ENCODE measurements at places on chromosomes 2 and 18.

DNA sequence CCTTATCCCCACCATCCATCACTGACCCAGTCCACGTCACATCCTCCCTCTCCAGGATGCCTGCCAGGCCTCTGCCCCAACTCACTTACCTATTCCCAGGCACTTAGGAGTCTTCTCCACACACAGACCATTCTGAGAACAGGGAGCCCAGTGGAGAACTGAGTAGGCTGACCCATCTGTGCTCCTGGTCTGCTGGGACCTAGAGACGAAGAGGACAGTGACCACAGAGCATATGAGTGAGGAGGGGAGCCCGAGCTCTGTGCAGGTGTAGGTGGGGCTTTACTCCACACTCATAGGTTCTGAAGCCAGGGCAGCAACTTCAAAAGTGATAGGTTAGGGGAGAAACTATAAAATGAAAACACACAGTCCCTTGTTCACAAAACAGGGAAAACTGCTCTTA, 130.0 kb downstream of the NDUFA10 start:
- DNase-seq, result no peak

DNA sequence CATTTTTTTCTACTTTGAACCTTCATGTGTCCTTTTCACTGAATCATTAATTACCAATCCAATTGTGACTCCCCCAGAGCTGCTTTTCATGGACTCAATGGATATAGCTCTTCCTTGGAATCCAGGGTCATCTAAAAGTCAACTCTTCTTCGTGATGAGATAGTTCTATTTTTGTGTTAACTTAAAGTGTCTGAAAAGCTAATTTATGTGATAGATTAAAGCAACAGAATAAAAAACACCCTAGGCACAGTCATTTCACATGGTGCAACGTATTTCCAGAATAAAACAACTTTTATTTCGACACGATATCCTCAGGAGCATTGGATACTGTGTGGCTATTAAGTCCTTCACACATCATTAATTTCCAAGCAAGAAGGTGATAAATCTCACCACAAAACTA, 250.6 kb upstream of the SPHKAP start:
- DNase-seq, result no peak

GRCh38 chr2:133247631-133248030, 320.6 kb downstream of the NCKAP5 start:
- DNase-seq, result no peak

GRCh38 chr18:32717126-32717525, 55.7 kb downstream of the KLHL14 start:
- DNase-seq, result no peak

- DNase-seq, result no peak
Measured at GRCh38 chr2:41791523-41791922, 256.3 kb upstream of the PKDCC start.

- no peak for DNase-seq
Measured at GRCh38 chr18:56475250-56475649, 163.1 kb downstream of the TXNL1 start.

GRCh38 chr2:33333433-33333832, 143.0 kb upstream of the RASGRP3 start:
- DNase-seq, result no peak

DNA sequence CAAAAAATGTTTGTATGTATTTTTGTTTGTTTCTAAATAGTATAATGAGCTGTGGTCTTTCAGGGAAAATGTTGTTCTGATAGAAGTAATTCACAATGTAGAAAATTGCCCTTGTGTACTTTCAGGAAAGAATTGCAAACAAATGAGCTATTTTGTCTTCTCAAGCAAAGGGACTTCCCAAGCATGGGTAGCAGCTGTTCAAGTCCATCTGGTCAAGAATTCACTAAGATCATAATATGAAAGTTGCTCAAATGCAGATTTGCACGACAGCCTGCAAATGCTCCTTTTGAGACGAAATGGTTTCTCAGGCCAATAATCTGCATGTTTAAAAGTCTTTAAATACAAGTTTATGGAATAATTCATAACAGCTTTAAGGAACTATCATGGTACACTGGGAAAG, 51.9 kb upstream of the HNMT start:
- no peak for DNase-seq

DNA sequence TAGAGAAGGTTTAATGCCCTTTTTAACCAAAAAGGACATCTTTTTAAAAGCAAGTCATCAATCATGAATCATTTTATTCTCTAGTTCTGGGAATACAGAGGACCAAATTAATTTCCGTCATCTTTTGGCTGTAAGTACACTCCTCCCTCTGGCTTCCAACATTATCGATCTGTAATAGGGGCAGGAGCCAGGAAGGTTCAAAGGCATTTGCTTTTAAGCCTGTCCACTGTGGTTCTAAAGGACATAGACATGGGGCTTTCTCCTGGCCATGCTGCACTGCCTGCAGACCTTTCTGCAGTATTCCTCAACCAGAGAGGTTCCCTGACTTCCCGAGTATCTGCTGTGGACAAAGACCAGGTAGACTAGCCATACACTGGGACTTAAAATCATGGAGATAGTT, 170.5 kb downstream of the MYO5B start:
- DNase-seq, result no peak

DNA sequence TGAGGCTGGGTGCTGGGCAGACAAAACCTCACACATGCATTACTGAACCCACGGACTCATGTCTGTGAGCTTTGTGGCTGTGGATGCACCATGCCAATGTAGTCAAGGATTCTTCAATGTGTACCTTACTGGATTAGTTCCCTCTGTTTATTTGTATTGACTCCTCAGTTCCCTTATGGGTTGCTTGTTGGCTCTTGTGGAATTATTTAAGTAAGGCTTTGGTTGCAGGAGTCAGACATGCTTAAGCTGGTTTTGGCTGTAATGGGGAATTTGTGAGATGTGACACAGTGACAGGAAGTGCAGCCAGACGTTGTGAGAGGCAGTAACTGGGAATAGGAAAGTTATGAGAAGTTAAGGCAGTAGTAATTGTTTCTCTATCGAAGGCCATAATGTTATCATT, 13.6 kb upstream of the IL1RN start:
- DNase-seq, result no peak

DNA sequence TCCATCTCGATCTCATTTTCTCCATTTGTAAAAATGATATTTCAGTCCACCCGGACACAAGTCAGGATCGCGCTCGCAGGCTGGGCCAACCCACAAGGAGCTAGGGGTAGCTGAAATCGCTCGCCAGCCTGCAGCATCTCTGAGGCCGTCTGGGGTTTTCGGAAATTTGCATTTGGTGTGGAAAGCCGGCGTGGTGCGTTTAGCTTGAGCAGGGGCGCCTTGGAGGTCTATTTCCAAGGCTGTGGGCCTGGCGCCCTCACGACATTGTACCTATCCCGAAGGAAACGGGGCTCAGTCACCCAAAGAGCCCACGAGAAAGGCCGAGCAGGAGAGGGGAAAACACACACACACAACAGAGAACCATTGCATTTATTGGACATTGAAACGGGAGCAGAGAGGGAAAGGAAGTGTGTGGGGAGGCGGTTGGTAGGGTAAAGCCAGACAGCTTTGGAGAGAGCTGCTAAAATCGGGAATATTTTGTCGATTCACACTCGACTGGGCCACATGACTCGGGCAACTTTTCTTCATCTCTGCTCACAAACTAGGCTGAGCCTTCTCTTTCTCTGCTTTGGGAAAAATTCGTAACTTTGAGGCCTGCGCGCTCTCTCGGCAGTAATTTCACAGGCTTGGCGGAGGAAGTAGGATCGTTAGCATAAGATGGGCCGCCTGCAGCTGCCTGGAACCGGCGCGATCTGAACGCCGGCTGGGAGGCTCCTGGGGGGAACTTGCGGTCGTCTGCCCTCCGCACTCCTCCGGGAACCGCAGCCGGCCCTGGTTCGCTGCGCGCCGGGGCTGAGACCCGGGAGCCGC, 1.1 kb upstream of the HOXD8 start:
- no peak for DNase-seq

DNA sequence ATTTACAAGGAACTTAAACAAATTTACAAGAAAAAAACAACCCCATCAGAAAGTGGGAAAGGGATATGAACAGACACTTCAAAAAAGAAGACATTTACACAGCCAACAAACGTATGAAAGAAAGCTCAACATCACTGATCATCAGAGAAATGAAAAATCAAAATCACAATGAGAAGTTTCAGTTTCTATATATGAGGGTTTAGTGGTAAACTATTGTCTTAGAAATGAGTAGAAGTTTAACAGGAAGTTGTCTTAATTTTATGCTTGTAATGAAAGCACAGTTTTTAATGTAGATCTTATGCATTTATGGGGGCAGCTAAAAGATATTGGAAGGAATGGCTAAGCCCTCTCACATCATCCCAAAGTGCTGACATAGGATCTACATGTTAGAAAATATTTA, 325.4 kb downstream of the ERBB4 start:
- no peak for DNase-seq

GRCh38 chr2:85277416-85278158, 50.2 kb downstream of the TGOLN2 start:
- no peak for DNase-seq

All from head of caudate nucleus (tissue), 42 donors.